T-helper 1 cell (primary cell): ENCODE measurements at places on chromosomes 2 and 18.

GRCh38 chr2:240454106-240454901 is 18.8 kb downstream of the GPC1 start:
- DNase-seq = no peak

DNA sequence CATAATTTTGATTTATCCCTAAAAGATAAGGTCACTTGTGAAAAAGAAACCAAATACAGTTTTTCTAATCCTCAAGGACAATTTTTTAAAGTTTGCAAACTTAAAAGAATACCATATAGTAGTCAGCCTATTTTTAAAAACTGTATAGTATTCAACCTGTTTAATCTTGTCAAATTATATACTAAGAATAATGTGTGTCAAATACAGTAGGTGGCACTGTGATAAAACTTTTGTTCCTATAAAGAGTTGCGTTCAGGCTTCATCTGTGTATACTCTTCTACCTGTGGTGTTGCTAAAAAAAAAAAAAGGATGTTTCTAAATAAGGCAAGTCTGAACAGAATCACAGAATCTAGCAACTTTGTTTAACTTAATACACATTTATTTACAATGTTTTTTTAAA is 68.6 kb downstream of the CCDC138 start:
- no peak for DNase-seq

- DNase-seq = no peak
These were observed 56.7 kb upstream of the ZDBF2 start for GRCh38 chr2:206217743-206218142.

DNA sequence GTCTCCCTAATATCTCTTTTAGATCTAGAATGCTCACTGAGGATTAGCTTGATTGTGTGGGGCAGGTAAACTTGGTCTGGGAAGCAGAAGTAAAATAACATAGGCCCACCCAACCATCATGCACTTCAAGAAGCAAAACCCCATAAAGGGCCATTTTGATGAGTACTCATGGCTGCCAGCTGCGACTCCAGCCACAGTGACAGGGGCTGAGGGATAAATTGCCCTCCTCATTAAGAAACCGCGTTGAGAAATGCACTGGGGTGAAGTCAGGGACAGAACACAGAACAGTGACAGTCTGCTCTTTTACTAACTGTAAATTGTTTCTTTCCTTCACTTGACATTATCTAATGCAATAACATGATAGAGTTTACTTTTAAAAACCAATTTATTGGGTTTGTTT is 60.2 kb downstream of the RND3 start:
- DNase-seq = no peak

GRCh38 chr2:151258121-151258520 is 3.5 kb downstream of the RBM43 start:
- DNase-seq = no peak

- DNase-seq = no peak
These were observed 264.7 kb upstream of the SYT4 start for GRCh38 chr18:43542016-43542415.

DNA sequence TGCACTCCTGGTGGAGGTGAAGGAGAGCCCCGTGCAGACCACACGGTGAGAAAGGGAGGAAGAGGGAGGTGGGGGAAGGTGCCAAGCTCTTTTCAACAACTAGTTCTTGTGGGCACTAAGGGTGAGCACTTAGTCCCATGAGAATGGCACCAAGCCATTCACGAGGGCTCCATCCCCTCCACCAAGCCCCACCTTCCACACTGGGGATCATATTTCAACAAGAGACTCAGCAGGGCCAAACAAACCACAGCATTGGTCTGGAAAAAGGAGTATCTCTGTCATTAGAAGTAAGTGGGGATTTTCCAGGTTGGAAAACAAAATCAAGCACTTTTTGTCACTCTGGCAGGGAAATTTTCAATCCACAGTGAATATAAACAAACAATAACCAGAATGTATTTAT is 38.4 kb downstream of the ZAP70 start:
- no peak for DNase-seq

DNA sequence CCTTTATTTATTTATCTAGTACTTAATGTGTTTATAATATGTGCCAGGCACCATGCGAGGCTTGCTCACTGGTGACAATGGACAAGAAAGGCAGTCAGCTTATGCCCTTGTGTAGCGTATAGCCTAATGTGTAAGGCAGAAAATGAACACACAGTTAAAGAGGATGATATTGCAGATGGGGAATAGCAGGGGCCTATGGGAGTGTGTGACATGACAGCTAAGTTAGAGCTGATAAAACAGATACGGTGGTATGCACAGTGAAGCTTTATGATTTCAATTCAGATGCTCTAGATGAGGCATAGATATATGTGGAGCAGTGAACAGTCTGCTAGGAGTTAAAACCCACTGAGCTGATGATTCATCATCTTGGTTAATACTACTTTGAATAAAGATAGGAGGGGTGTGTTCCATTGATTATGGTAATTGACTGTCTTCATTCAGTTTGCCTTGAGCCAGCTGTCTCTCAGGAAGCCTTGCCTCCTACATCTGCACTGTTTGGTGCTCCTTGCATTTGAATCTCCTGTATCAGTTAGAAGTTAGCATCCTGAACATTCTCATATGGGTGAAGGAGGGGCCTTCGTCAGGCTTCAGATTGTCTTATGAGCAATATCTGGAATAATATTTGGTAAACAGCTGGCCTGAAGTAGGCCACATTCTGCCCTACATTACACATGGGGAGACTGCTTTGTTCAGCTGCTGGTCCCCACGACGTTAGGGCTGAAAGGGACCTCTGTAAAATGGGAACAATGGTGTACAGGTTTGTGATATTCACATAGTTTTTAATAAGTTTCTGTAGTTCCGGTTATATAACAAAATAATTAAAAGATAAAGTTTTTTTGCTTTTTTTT is 13.2 kb downstream of the MAP4K4 start:
- DNase-seq = no peak

GRCh38 chr2:23361152-23361551 is 23.8 kb upstream of the KLHL29 start:
- no peak for DNase-seq

DNA sequence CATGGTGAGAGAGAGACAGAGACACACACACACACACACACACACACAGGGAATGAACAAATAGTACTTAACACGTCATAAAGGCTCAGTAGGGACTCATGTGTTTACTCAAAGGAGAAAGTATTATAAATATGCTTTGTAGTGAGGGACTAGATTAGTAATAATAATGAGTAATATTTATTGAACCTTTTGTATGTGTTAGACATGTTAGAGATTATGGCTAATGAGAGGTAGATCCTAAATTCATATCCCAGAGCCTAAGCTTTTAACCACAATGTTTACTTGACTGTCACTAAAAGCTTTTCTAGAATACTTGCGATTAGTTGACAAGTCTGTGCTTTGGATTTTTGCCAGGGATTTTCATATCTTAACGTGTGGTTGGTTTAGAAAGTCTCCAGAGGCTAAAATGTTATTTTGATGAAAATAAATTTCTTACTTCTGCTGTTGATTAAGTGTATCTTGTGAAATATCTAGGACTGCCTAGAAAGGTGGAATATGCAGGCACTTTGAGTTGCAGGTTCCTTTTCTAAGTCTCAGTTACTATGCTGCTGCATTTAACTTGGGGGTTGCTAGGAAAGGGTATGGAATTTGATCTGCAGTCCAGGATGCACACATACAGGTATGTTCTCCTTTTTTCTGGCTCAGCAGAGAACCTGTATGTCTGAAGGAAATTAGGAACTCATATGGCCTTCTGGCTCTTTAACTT is 64.5 kb downstream of the UBR3 start:
- no peak for DNase-seq

DNA sequence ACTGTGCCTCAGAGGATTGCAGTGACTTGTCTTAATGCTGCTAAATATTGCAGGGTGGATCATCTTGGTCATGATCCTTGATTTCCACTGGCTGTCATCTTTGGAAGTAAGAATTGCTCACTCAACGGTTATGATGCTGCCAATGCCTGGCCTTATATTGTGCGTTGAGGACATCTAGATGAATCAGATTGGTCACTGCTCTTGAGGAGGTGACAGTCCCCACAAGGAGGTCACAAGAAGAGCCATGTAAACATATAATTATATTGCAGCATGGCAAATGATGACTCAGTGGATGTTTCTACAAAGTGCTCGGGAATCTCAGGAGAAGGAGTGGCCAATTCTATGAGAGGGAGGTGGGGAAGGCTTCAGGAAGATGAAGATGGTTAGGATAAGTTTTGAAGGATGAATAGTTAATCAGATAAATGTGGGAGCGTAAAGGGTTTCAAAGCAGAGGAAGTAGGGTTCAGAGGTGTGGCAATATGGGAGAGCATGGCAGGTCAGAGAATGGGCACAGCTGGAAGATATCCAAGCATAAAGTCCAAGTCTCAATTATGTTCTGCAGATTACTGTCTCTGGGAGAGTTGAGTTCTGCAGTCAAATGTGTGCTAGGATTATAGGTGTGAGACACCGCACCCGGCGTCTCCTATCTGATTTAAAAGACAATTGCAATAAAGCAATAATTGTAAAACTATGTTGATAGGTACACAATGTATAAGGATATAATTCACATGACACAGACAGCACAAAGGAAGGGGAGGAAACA is 21.3 kb upstream of the TMEM131 start:
- DNase-seq = no peak

DNA sequence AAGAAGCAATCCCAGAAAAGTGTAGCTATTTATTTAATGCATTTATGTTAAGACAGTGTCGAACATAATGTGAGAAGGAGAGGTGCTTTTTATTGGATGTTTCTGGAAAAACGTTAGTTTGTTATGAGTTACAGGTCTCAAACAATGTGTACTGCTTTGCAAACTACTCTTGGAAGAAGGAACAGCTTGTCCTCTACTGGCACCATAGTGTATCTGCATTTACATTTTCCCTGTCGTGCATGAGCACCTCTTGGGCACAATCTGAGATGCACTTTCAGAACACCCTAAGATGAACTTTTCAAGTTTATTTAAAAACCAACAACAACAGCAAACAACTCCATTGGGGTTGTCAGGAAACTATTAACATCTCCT is 22.8 kb downstream of the CCNYL1 start:
- no peak for DNase-seq

GRCh38 chr2:12918835-12919445 is 202.2 kb downstream of the TRIB2 start:
- DNase-seq = no peak

DNA sequence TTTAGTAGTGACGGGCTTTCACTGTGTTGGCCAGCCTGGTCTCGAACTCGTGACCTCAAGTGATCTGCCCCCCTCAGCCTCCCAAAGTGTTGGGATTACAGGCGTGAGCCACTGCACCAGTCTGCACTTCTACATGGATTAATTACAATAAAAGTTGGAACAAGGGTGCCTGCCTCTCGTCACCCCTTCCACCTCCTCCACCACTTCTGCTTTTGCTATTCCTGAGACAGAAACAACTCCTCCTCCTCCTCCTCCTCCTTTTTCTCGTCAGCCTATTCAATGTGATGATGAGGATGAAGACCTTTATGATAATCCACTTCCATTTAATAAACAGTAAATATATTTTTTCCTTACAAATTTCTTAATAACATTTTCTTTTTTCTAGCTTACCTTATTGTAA is 35.2 kb downstream of the SRBD1 start:
- DNase-seq = no peak
